NCI-H1092 (cell line): ENCODE measurements at places on chromosomes 2 and 18.

DNA sequence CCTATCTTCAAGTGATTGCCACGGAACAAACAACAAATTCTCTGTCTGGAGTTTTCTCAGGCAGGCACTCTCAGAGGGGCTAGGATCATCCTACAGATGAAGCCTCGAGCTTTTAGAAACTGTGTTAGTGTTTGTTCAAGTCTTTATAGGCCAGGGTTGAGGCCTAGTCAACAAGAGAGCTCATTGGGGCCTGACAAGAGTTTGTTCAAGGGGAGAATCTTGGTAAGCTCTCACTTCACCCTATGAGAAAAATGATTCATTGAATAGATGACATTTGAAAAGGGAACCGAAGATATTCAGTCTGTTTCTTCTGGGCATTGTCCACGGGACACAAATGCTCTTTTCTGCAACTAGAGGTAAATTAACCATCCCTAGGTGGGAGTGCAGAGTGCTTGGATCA is 476.9 kb downstream of the PTPRM start:
- DNase-seq = no peak

GRCh38 chr18:28407681-28408080 is 230.8 kb upstream of the CDH2 start:
- DNase-seq = no peak

- DNase-seq = no peak
Observed at GRCh38 chr2:2173633-2174032, 157.4 kb downstream of the MYT1L start.

DNA sequence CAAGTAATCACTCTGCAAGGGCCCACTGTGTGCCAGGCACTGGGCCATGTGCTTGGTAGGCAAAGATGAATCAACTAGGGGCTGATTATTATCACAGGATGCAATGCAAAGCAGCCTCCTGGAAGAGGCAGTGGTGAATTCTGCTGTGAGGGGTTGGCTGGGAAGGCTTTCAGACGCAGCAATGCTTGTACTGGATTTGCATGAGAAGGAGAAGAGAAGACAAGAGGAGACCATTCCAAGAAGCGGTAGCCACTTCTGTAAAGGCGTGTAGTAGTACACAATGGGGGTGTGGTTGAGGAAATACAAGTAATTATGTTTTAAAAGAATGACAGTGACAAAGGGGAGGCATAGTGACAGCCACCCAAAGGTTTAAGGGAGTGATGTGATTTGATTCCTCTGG is 502.7 kb downstream of the PLCL1 start:
- DNase-seq = no peak

- DNase-seq = no peak
Observed at GRCh38 chr2:212894026-212894425, 257.4 kb downstream of the IKZF2 start.

DNA sequence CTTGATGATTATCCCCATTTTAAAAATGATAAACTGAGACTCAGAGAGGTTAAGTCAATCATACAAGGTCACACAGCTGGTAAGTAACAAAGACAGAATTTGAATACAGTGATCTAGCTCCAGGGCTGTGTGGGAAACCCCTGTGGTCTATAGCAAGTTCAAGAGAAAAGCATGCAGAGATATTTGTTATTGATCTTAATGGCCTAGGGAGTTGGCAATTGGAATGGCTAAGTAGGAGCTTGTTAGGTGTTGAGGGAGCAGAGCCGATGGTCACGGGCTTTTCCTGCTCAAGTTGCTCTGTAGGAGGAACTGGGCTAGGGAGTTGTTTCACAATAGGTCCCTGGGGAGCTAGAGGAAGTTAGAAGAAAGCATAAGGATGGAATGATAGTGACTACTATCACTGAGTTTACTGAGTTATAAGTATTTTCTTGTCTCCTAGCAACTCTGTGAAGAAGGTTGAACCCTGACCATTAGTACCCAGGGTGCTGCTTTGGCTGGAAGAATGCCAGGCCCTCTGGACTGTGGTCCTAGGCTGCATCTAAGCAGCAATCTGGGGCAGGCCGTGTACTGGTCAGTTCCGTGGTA is 30.0 kb downstream of the RNF125 start:
- DNase-seq = no peak
